Caco-2 (cell line): ENCODE measurements at places on chromosomes 16 and 17. TPM values are rescaled to one million over a fixed set of nuclear protein-coding genes. Genes with fewer than 3 reads are reported as not detected.

DNA sequence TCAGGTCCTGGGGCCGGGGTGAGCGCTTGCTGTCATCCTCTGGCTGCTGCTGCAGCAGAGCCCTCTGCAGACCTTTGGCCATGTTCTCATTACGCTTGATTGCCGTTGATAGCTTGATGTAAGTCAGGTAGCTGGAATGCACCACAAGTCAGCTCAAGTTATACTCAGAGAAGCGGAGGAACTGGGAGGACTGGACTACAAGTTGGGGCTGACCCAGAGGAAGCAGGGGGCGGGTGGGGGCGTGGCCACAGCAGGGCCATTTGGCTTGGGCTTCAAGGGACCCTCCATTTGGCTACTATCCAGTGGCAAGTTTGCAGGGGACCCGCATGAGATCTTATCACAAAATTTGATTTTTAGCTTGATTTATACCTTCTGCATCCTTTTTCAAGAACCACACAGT, 19.0 kb upstream of the EVPL start:
- DNase-seq = no peak

- DNase-seq = no peak
Observed at GRCh38 chr17:55053855-55054254, 85.3 kb downstream of the STXBP4 start.

GRCh38 chr17:42178817-42179216, 2.1 kb downstream of the KCNH4 start:
- no peak for DNase-seq

NRN1L gene
- 0.93 TPM in 1 of 2 replicates, not detected in the other for total RNA-seq

CCL17 gene
- not detected in 2 replicates for total RNA-seq

DNASE1L2 gene
- total RNA-seq = 0.27 and 1.00 TPM in 2 replicates

DNA sequence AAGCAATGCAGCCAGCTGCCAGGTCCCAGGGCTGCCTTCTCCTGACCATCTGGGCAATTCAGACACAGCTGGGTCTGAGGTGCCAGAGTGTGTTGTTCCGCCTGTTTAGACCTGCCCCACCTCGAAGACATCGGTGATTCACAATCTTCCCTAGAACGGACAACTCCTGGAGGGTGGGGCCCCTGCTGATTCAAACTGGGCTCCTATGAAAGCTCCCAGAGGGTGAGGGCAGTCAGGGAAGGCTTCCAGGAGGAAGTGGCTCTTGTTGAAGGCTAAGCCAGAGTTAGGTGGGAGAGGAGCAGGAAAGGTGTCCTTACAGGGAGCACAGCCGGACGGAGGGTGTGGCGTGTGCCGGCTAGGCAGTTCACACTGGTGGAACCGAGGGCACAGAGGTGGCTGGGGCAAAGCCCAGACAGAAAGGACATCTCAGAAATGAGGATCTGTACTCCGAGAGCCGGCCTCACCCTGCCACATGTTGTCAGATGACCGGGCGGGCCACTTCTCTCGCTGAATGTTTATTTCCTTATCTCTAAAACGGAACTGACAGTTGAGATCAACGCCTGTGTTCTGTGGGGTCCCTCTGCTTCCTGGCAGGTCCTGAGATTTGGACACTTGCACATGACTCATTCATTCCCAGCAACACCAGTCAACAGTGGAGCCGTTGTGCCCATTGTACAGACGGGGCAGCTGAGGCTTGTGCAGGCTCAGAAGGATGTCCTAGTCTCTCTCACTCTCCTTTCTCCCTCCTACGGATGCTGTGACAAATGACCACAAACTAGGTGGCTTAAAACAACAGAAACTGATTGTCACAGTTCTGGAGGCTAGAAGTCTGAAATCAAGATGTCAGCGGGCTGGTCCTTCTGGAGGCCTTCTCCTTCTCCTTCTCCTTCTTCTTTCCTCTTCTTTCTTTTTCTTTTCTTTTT, 26.9 kb upstream of the LITAF start:
- DNase-seq = no peak
